NCI-H1417 treated with DMSO at 0.1 percent for 48 hours (cell line): ENCODE measurements at places on chromosomes 2 and 18.

GRCh38 chr2:86234563-86235131 lies 35.4 kb downstream of the MRPL35 start:
- no peak for DNase-seq

- DNase-seq: no peak
Measured at GRCh38 chr2:130389783-130390182, 33.9 kb downstream of the PTPN18 start.

DNA sequence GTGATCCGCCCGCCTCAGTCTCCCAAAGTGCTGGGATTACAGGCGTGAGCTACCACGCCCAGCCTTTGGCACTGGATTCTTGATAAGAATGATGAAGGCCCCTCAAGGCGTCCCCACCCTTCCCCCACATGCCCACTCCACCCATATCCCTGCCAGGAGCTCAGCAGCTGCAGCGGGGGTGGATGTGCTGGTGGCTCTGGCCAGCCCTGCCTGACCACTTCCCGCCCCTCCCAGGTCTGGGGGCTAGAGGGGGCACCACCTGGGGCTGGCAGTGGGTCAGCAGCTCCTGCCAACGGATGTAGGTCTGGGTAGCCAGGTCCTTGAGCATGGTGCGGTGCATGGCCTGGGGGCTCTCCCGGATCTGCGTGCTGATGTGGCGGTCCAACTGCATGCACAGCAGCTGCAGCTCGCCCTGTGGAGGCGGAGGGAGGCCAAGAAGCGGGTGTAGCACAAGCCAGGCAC lies 7.8 kb upstream of the SEMA4C start:
- DNase-seq: no peak

DNA sequence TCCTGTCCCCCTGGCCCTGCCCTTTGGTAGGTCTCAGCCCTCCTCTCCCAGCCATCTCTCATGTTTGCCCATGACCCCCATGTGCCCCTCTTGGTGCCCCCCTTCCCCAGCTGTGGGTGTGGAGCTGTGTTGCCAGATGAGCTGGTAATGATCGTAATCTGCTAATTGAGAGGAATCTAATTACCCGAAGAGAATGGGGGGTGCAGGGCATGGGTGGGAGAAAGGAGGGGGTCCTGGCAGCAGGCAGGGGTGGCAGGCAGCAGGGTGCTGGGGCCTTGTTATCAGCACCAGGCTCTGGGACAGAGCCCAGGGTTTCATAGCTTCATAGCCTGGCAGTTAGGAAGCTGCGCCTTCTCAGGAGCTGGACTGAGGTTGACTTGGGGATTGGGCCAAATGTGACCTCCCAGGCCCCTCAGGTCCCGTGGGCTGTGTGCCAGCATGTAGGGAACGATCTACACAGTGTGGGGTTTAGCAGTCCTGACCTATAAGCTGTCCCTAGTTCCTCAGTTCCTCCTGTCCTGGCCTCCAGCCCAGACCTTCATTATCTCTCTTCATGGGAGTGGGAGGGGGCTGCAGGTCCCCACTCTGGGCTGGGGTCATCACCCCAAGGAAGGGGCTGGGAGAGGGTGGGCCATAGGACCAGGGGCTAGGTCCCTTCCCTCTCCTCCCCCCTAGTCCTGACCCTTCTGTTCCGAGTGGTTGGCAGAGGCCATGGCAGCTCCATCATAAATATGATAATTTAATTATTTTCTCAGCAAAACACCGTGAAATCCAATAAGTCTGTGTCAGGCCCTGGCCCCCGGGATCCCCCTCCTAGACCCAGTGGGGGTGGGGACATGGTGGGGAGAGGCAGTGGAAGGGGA lies 6.5 kb upstream of the ASIC4 start:
- no peak for DNase-seq

DNA sequence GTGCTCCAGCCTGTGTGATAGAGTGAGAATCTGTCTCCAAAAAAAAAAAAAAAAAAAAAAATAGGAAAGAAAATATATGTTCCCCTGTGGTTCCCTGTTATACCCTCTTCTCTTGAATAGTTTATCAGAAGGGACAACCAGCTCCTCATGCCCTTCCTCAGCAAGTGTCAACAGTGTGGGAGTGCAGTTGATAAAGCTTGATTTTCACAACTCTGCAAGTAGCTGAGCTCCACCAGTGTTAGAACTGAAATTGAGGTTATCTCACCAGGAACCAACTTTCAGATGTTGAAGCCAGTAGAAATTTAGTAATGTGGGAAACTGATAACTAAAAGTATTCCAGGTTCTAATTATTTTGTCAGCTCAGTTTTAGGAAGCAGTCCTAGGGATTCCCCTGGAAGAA lies 25.1 kb downstream of the NEDD4L start:
- DNase-seq: no peak

GRCh38 chr2:99772591-99773331 lies 282.9 kb upstream of the REV1 start:
- no peak for DNase-seq

GRCh38 chr2:11711751-11712150 lies 34.7 kb upstream of the LPIN1 start:
- no peak for DNase-seq

DNA sequence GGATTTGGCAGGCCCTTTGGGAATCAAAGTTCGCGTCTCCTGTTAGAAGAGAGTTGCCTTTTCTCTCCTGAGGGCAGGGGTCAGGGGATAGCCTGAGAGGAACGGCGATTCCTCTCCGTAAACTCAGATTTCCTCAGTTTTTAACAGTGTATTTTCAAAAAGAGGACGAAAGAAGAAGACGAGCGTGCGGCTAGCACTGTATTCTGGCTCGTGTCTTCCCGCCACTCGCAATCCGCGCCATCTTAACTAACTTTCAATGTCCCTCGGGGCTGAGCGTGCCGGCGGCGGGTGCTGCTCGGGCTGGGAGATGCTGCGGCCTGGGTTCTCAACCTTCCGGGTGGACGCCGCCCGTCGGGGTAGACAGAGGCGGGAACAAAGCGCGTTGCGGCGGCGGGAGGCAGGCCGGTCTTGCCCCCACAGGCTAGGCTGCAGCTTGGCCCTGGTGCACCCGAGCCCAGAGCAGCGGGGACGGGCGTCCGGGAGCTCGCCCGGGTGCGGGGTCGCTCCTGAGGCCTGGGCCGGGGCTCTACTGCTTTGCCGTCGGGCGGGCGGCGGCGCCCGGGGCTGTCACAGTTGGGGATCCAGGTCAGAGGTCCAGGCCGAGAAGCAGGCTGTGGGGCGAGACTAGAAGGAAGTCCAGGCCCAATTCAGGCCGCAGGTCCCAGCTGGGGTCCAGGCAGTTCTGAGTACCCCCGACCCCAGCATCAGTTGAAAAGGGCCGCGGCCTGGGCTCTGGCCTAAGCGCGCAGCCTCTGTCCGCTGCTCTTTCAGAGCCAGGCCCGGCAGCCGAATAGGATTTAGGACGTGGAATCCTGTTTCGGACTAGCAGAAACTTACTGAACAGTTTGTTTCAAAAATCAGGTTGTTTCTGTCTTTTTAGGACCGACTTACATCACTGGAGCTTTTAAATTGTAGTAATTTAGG lies 11.8 kb downstream of the TBR1 start:
- no peak for DNase-seq

DNA sequence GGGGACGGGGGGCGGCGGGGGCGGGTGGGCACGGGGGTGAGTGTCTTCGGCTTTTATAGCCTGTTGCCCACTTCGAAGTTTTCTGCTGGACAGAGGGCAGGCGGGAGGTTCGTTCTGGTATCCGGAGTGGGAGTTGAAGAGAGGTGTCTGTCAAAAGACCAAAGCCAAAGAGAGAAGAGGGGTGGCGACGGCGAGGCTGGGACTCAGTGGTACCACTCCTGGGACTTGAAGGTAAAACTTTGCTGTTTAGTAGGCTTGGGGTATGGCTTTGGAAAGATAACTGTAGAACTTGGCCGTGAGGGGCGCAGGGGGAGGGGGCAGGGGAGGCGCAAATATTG lies 215.8 kb upstream of the DTNA start:
- no peak for DNase-seq

GRCh38 chr2:71347517-71347916 lies 15.9 kb downstream of the ZNF638 start:
- no peak for DNase-seq

GRCh38 chr2:208012449-208012848 lies 12.9 kb downstream of the PLEKHM3 start:
- DNase-seq: no peak

- DNase-seq: no peak
Measured at GRCh38 chr18:73352546-73352945, 484.8 kb upstream of the NETO1 start.

GRCh38 chr2:174593574-174594203 lies 3.9 kb downstream of the WIPF1 start:
- no peak for DNase-seq

DNA sequence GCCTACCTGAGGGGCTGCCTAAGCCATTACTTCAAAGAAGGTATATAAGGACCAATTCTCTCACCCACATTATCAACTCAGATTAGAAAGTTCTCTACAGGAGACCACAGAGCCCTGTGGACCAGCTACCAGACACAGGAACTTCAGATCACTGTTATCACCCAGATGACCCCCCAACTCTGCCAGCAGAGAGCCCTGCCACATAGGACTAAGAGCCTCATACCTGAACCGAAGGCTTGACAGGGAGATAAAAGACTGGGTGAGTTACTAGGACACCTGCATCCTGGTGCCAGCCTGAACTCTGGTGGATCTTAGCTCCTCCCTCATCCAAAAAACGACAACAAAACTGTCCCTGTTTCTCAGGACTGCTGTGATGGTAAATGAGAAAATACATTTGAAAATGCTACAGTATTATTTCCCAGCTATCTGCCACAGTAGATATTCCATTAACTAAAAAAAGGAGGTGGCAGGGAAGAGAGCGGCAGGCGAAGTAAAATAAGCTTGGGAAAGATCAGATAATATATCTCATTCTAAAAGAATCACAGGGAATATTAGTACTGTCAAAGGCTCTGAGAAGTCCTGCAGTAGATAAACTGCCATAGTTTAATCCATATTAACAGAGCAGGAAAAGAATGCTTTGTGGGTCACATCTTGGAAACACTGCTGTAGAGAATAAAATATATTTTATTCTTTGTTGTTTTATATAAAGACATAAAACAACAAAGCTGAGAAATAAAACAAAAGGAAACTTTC lies 79.7 kb downstream of the STK39 start:
- DNase-seq: no peak

DNA sequence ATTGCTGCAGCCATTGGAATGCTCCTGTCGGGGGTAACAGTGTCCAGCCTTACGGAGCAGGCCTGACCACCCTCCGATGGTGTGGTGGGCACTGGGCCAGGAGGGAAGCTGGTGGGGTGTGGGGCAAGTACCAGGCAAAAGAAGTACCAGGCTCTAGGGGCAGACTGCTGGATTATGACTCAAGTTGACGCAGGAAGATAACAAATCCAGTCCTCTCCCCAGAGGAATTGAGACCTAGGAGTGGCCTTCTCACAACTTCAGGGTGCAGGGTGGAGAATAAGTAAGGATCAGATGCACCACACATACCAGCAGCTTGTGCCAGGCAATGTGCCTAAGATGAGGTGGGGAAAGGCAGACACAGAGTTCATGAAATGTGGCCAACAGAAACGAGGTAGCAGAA lies 37.9 kb downstream of the SEMA4F start:
- DNase-seq: no peak

DNA sequence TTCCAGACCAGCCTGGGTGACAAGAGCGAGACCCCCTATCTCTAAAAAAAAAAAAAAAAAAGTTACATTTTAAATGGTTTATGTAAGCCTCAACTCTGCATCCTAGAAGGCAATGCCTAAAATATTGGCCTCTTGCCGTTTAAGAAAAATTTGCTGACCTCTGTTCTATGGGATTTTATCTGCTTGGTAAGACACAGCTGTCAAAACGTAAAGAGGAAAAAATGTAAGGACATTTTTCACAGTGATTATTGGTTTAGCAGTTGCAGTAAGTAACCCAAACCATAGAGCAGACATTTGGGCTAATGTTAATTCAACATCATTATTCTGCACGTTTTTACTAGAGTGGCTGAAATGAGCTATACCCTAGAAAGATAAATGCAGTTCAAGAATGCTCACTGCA lies 14.4 kb upstream of the E2F6 start:
- no peak for DNase-seq

DNA sequence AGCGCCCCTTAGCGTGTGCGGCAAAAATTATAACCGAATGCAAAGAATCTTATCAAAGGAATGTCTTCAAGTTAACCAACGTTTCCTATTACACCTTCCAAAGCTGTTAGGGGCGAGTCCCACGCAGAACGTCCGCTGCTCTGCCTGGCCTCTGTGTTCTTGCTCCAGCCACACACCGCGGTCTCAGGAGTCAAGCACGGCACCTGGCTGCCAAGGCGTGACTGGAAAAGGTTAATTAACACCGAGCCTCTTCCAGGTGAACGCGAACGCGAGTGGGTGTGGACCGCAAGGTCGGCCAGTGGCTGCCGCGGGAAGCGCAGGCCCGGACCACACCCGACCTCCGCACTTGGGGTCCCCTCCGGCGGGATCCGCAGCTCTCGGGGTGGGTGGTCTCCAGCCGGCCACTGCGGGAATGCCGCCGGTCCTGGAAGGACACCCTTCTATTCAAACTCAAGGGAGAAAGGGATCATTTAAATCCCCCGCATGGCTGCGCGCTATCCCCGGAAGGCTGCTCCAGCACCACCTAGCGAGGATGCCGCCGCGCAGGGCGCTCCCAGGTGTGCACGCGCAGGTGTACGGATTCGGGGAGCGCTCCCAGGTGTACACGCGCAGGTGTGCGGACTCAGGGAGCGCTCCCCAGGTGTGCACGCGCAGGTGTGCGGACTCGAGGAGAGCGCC lies 830 bp downstream of the CYB5A start:
- no peak for DNase-seq

DNA sequence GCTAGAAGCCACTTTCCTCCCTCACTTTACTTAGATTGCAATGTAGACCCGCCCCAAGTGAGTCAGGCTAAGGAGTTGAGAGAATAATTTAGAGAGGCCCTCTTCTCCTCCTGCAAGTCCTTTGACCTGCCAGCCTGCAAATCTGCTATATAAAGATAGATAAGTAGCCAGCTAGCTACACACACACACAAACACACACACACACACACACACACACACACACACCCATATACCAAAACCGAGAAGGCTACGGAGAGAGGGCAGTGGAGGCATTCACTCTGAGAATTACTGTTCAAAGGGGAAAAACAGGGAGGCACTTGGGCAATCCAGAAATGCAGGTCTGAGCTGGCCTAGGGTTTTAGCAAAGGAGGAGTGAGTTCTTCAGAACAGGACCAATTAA lies 23.0 kb upstream of the SMAD7 start:
- no peak for DNase-seq

DNA sequence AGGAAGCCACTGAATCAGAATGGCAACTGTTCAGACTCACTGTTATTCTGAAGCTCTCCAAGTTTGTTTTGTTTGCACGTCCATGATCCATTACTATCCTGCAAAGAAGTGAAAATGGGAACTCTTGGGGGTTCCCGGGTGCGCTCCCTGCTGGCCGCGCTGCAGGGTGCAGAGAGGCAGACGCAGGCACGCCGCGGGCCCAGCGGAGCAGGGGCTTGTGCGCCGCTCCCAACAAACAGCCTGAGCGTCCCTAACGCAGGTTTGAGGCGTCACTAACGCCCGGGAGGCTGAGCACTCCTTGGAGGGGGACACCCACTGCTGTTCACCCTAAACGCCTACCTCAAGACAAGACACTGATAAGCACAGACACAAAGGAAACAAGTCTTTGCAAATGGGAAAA lies 14.3 kb upstream of the PIEZO2 start:
- no peak for DNase-seq
